ENCODE measurements at places on chromosomes 5 and 9. TPM values are rescaled to one million over a fixed set of nuclear protein-coding genes. Genes with fewer than 3 reads are reported as not detected.
A peak's percentile ranks its signal among the peaks of the same experiment; 100 is the strongest.

DNA sequence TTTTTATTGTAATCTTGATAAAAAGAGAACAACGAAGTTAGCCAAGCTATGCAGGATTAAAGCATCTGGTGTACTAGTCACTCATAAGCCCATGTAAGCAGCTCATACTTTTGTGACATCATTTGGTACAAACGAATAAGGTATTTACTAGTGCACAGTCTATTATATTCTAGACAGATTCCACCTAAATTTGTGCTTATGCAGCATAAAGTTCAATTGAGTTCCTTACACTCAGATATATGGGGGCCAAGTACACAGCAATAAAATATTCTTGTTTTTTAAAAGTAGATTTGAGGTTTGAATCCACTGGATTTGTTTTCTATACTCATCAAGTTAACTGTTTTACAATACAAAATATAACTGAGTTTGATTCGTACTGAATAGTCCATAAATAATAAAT, 1621.2 kb downstream of the MAT2B start:
- H3K27ac ChIP-seq, result no peak overlapping the region
- DNase-seq, result no peak
- no peaks in the 10 kb centered on the region for H3K36me3 ChIP-seq
- H3K4me3 ChIP-seq, result no peak overlapping the region
- no peaks in the 10 kb centered on the region for H3K4me1 ChIP-seq

DNA sequence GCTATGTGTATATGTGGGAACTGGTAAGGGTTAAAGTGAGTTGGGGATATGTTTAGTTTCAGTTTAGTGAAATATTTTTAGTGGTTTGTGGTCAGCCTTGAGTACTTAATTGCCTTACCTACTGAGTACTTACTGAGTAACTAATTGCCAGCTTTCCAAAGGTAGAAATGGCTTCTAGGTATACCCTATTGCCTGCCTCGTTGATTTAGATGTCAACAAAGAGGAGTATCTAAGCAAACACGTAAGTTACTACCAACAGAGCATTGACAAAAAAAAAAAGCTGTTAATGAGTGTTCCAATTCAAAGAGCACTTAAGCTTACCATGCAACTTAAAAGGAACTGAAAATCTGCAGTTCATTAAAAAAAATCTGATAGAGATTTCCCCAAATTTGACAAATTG, 8.8 kb downstream of the ATP10B start:
- H3K4me1 ChIP-seq, result no peaks in the 10 kb centered on the region
- DNase-seq, result no peak
- H3K27me3 ChIP-seq, result no peaks in the 10 kb centered on the region
- H3K4me3 ChIP-seq, result no peak overlapping the region
- no peak overlapping the region for H3K27ac ChIP-seq
- H3K36me3 ChIP-seq, result no peaks in the 10 kb centered on the region

SPAAR gene
- not detected for total RNA-seq

ANXA2R gene
- total RNA-seq, result 34.3 TPM

DNA sequence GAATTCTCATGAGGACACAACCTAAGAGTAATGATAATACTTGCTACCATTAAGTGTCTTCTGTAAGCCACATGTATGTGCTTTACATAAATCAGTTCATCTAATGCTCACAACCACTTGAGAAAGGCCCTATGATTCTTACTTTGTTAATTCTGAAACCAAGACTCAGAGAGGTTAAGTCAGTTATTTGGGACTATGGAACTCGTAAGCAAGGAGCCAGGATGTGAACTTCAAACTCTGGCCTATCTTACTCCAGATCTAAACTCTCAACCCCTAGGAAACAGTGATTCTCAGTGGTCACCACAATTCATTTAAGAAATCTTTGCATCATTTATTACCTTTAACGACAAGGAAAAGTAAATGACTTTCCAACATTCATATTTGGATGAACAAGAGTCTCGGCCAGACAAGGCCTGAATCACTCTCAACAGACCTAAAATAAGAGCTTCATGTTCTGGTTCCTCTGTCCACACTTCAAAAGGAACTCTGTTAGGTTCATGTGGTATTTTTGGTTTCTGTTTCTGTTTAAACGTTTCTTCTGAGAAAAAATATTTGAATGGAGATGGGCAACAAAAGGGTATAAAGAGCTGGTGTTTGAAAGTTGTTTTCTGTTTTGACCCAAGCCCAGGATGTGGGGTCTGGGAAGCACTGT, 104.8 kb downstream of the LPAR1 start:
- H3K36me3 ChIP-seq, result no peaks in the 10 kb centered on the region
- peaks cover 4% of the 10 kb centered on the region for H3K4me1 ChIP-seq
- no peak for DNase-seq
- no peaks in the 10 kb centered on the region for H3K27me3 ChIP-seq
- no peak overlapping the region for H3K4me3 ChIP-seq
- peak overlapping the region; percentile 28 for H3K27ac ChIP-seq
